ENCODE measurements at places on chromosomes 1 and 21. TPM values are rescaled to one million over a fixed set of nuclear protein-coding genes. Genes with fewer than 3 reads are reported as not detected.

GRCh38 chr21:36754241-36754898 is 55.5 kb downstream of the SIM2 start:
- no peak for DNase-seq

TCHHL1 gene
- not detected for total RNA-seq

GRCh38 chr1:156431366-156431765 is 62.4 kb downstream of the RHBG start:
- no peak for DNase-seq

DNA sequence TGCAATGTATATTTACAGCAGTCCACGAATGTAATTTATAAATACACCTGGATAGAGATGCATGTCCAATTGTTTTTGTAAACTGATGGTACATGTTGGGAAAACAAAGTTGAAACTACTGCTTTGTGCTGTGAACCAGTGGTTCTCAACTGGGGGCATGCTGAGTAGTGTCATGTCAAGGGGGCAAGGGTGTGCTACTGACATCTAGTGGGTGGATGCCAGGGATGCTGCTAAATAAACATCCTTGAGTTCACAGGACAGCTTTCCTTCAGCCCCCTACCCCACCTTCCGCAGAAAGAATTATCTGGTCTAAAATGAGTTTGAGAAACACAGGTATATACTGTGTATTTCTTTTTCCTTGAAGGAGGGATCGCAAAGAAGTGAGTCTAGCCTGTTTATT is 95.9 kb downstream of the RASAL2 start:
- no peak for DNase-seq

DNA sequence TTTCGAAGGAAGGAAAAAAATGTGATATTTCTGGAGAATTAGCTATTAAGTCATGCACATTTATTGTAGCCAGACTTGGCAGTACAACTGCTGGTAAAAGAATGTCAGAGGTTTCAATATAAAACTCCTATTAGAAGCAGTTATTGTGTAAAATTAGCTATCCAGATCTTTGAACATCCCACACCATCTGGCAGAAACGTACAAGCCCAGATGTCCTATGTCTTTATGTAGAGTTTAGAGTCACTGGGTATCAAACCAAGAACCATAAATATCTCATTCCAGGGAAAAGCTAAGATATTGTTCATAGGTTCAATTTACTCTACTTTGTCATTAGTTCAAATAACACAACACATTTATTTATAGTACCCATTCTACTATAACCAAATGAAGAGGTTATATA is 31.4 kb downstream of the OLFM3 start:
- DNase-seq: no peak

GRCh38 chr1:10897981-10898728 is 101.7 kb upstream of the CASZ1 start:
- no peak for DNase-seq

F13B gene
- not detected for total RNA-seq

- peak; percentile 50 for DNase-seq
Measured at GRCh38 chr21:14836950-14837349, 227.8 kb downstream of the NRIP1 start.

- DNase-seq: peak; percentile 98
Measured at GRCh38 chr1:23562137-23562876, 3.0 kb upstream of the ID3 start.

ATAD3C gene
- total RNA-seq: 0.53 TPM

GRCh38 chr1:191592039-191592438 is 566.2 kb upstream of the RGS18 start:
- DNase-seq: no peak

All from HFFc6 (cell line).